ENCODE measurements at places on chromosomes 13 and 19.

DNA sequence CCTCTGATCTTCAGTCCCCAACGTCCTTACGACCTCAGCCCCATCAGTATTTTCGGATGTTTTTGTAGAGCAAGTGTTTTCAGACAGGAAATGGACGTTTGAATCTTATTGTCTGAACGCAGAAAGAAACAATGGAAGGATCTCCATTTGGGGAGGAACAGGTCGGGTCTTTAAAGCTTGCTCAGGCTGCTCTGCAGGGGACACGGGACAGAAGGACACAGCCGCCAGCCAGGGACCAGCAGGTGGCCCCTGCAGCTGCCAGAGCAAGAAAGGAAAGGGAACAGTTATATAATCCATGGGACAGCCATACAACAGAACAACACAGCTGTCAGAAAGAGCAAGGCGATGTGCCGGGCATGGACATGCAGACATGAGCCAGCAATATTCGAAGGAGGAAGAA lies 18.5 kb upstream of the IGLON5 start:
- DNase-seq: no peak

DNA sequence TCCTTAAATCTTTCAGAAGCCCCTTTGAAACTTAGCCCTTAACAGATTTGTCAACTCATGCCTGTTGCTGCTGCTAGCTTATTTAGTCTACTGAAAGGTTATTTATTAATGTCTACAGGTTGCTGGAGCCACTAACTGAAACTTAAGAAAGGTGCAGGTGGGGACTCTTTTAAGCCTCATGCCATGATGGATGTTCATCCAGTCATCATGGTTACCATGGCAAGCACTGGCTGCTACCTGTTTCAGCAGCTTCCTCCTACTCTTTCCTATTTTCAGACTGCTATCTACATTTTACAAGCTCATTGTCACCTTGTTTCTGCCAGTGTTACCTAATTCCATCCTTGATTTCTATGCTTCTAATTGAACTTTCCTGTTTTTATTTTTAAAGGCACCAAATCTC lies 27.1 kb downstream of the DGKH start:
- no peak for DNase-seq

DNA sequence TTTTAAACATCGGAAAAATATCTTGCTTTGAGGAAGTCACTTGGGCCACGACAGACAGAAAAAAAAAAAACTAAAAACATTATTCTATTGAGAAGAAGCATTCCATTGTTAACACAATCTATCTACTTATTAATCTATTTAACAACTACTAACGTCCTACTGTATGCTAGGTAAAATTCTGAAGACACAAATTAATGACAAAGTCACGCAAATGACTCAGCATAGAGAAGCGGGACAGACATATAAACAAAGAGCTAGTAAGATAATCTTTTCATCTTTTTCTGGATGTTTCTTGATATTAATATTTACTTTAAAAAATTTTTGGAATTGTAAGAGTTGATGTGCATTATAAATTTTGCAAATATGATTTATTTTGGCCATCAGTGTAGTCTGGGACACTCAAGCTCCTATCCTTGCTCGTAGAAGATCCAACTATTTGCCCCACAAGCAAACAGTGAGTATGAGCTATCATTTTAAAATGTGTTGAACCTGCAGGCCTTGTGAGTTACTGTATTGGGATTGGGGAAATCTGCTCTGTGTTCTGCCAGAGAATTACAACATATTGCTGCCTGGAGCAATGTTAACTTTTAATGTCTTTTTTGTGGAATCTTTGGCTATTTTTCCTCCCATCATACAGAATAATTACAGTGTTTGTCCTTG lies 109.1 kb downstream of the PCDH9 start:
- no peak for DNase-seq

- peak; percentile 56 for DNase-seq
Observed at GRCh38 chr19:570937-571565, 1.3 kb upstream of the BSG start.

DNA sequence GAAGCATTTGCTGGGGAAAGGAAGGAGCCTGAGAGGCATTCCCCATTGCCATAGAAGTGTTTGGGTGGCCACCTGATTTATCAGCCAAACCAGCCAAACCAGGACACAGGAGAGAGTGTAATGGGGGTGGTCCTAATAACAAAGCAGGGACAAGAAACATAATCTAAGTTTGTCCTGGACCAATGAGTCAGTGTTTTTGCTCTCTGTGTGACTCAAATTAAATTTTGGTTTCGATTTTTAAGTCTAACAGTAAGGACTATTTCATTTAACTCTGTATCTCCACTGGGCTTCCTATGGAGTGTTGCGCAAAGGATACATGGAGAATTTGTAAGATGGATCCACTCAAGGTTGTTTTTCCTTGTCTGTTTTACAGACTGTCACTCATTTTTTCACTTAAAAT lies 19.5 kb upstream of the TRPC4 start:
- no peak for DNase-seq

GRCh38 chr13:85303630-85304029 lies 495.6 kb downstream of the SLITRK6 start:
- no peak for DNase-seq

GRCh38 chr19:52211926-52212571 lies 22.2 kb downstream of the PPP2R1A start:
- no peak for DNase-seq

GRCh38 chr13:24226762-24227161 lies 66.2 kb downstream of the SPATA13 start:
- DNase-seq: no peak

DNA sequence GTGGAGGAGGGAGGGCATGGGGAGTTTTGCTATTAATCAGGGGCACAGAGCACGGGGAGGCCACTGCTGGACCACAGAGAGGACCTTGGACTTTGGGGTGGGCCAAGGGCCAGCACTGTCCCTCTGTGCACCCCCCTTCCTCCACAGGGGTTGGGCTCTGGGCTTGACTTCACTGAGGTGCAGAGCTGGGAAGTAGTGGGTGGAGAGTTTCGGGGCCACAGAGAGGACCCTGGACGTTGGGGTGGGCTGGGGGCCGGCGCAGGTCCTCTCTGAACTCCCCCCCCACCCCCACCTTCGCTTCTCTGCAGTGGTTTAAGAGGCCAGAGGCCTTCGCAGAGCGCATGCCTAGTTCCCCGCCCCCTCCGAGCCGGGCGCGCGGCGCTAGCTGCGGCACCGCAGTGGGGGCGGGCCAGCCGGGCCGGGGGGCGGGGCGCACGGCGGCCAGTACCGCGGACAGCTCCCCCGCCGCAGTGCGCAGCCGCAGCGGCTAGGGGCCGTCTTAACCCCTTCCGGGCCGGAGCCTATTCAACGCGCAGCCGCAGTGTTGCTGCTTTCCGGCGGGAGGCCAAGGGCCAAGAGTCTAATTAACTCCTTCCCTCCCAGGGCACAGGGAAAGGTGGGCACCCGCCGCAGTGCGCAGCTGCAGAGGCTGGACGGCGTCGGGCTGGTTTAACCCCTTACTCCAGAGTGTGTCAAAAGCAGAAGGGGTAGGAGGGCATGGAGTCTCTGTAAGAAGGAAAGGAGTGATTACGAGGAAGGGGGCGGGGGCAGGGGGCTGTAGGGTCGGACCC lies 3.7 kb downstream of the KCNC3 start:
- peak; percentile 69 for DNase-seq

- DNase-seq: no peak
Observed at GRCh38 chr13:98456413-98456845, 120.5 kb downstream of the STK24 start.

DNA sequence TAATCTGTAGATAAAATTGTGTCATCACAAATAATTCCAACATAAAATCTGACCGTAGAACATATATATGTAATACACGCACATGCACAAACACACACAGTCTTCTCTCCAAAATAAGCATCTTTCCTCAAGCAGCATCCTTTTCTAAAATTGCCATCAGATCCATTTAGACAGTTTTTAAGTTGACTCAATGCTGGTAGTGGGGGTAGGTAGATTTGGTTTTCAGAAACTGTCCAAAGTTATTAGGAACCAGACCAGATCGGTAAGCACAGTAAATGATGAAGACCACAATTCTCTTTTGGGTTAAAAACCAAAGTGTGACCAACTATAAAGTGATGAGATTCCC lies 64.6 kb downstream of the SERP2 start:
- DNase-seq: no peak

- DNase-seq: peak; percentile 37
Observed at GRCh38 chr19:19385896-19386869, 19.3 kb upstream of the GATAD2A start.

- DNase-seq: no peak
Observed at GRCh38 chr13:32910530-32910929, 105.7 kb upstream of the KL start.

GRCh38 chr19:19865750-19866610 lies at the start of gene ZNF253:
TSS of gene ZNF253 (plus strand) at chr19:19865882. CDS start at chr19:19865997, 115 bp downstream.
- peak; percentile 94 for DNase-seq

- no peak for DNase-seq
Observed at GRCh38 chr13:44380404-44381165, 7.0 kb downstream of the SERP2 start.

DNA sequence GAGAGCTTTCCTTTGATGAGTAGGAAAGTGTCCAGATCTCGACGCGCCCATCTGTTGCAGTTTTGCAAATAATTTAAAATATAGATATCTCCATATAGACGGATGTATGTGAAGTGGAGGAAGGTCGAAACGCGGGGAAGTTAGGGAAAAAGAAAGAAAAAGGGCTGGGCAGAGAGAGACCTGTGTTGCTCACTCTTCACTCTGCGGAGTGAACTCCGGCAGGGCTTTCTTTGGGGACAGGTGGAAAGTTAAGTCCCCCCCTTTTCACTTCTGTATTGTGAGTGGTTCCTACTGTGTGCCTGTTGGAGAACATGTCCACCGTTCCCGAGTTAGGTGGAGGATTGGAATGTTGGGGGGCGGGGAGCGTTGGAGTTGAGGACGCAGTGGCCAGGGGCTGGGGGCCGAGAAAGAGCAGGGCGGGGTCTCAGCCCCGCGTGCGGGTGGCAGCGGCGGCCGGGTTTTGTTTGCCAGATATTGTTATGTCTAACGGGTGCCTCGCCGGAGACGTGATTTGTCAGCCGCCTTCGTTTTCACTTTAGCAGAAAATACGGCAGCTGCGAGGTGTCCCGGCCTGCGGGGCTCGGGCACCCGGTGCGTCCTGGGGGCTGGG lies 145.1 kb upstream of the ZNF536 start:
- no peak for DNase-seq

DNA sequence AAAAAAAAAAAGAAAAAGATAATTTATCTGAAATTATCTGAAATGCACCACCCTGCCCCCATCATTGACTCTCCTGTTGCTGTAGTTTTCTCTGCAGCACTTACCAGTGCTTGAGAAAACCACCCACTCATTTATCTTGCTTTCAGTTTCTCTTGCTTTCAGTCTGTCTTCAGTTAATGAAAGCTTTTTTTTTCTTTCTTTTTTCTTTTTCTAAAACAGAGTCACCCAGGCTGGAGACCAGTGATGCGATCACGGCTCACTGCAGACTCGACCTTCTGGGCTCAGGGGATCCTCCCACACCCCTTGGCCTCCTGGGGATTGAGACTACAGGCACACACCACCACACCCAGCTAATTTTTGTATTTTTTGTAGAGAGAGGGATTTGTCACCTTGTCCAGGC lies 4.3 kb upstream of the ACP5 start:
- peak; percentile 81 for DNase-seq

All from CD4-positive, alpha-beta T cell treated with Interleukin-4 for 1 hour (primary cell).